ENCODE measurements at places on chromosomes 3 and 15. TPM values are rescaled to one million over a fixed set of nuclear protein-coding genes. Genes with fewer than 3 reads are reported as not detected.

DNA sequence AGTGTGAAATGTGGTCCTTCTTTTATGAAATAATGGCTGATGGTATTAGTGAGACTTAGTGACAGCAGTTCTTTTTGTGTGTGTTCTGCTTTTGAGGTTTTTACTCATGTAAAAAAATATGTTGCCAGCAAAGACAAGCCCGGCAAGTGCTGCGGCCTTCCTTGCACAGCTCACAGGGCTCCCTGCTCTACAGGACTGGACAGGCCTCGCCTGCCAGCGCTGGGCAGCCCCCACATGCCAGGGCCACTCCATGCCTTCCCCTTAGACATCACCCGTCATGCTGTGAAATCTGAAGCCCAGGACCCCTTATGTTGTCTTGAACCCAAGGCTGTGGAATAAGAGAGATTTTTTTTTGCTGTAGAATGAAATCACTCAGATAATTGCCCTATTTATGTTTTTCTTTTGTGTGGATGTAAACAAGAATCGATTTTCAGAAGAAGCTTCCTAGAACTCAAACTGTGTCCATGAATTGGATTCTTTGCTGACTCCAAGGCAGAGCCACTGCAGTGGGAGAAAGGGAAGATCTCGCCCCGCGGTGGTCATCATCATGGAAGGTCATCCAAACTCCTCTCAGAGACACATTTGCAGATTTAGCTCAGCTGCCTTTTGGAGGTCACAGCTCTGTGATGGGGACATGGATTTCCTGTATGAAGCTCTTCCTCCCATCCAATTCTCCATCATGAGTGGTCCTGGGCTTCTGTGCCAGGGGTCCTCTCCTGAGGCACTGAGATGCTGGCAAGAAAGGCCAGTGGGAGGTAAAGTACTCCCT, 150.8 kb downstream of the ATP10A start:
- H3K27me3 ChIP-seq = no peaks in the 10 kb centered on the region
- H3K4me3 ChIP-seq = no peak overlapping the region
- H3K36me3 ChIP-seq = no peaks in the 10 kb centered on the region
- no peaks in the 10 kb centered on the region for H3K4me1 ChIP-seq
- DNase-seq = no peak
- H3K27ac ChIP-seq = no peak overlapping the region

DNA sequence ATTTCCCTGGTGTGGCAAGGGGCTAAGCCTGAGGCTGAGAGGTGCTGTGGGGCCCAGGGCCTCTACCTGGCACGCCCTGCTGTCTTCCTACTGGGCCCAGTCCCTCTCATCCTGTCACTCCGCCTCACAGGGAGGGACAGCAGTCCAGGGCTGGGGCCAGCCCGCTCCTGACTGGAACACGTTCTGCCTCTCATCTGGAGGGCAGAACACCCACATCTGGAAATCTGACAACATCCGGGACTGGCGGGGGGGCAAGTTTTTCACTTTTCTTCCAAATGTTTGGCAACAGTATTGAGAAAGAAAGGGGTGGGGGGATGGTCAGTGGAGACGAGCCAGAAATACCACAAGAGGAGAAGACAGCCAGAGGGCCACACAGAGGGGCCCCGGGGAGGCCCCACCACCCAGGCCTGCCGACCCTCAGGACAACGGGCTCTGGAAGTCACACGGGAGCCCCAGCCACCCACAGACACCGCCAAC, 1.8 kb upstream of the MYL3 start:
- no peak overlapping the region for H3K4me3 ChIP-seq
- peaks cover 24% of the 10 kb centered on the region for H3K4me1 ChIP-seq
- no peaks in the 10 kb centered on the region for H3K36me3 ChIP-seq

GRCh38 chr3:183244981-183245476, 8.0 kb upstream of the B3GNT5 start:
- no peaks in the 10 kb centered on the region for H3K4me1 ChIP-seq
- no peaks in the 10 kb centered on the region for H3K36me3 ChIP-seq
- H3K4me3 ChIP-seq = no peak overlapping the region
- H3K27ac ChIP-seq = no peak overlapping the region

KNL1 gene
- total RNA-seq = not detected

GAP43 gene
- total RNA-seq = 0.56 TPM

GRCh38 chr3:132549890-132550578, 47.0 kb upstream of the ACKR4 start:
- no peaks in the 10 kb centered on the region for H3K36me3 ChIP-seq
- no peaks in the 10 kb centered on the region for H3K27me3 ChIP-seq
- no peaks in the 10 kb centered on the region for H3K4me1 ChIP-seq
- no peak overlapping the region for H3K4me3 ChIP-seq
- no peak for DNase-seq
- H3K27ac ChIP-seq = no peak overlapping the region

DNA sequence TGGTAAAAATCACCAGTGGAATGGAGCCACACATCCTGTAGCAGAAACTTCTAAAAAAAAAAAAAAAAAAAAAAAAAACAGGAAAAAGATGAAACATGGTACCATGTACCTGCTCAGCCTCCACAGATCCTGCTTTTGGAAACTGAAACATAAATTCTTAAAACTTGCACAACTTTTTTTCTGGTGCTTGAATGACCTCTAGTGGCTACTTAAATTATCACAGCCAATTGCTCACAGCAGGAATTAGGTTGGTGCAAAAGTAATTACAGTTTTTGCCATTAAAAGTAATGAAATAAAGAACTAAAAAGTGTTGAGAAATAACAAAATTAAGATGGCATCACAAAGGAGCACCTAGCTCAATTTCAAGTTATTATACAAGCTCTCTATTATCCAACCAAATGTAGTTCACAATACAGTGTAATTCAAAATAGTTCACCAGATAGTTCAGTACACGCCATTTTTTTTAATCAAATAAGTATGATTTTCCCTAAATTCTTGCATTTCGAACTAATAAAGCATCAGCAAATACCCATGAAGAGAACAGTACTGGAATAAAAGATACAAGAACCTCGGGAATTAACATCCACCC, 80.6 kb downstream of the ULK4 start:
- H3K27ac ChIP-seq = no peak overlapping the region
- H3K27me3 ChIP-seq = no peaks in the 10 kb centered on the region
- no peaks in the 10 kb centered on the region for H3K36me3 ChIP-seq
- H3K4me1 ChIP-seq = no peaks in the 10 kb centered on the region
- no peak overlapping the region for H3K4me3 ChIP-seq
- no peak for DNase-seq

CP gene
- total RNA-seq = 2.2 TPM

DNA sequence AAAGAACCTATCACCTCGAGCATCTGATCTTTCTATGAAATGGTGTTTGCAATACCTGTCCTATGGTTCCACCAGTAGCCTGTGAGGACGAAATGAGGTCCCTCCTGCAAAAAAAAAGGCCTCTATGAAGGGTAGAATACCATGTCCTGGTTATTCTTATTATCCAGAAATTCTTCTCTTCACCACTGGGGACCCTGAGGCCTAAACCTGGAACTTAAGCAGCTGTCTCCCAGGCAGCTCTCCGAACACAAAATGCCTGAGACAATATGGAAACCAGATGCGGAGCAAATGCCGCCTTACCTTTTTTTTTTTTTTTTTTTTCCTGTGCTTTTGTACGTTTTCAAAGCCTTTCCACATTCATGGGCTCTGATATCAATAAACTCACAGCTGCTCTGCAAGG, 62.1 kb upstream of the WNT5A start:
- no peak overlapping the region for H3K4me3 ChIP-seq
- no peak overlapping the region for H3K27ac ChIP-seq

TBL1XR1 gene
- 97.4 TPM for total RNA-seq

MESP2 gene
- not detected for total RNA-seq

GRCh38 chr15:44647036-44647435, 16.4 kb downstream of the SPG11 start:
- no peak overlapping the region for H3K4me3 ChIP-seq
- no peaks in the 10 kb centered on the region for H3K4me1 ChIP-seq
- peaks cover 92% of the 10 kb centered on the region for H3K36me3 ChIP-seq

NR2E3 gene
- not detected for total RNA-seq

- no peaks in the 10 kb centered on the region for H3K36me3 ChIP-seq
- no peak overlapping the region for H3K4me3 ChIP-seq
- no peaks in the 10 kb centered on the region for H3K27me3 ChIP-seq
These were observed 354.1 kb downstream of the GABRG3 start for GRCh38 chr15:27324886-27325615.

ZBED2 gene
- total RNA-seq = not detected

KY gene
- 6.7 TPM for total RNA-seq

PRR20G gene
- not detected for total RNA-seq

DNA sequence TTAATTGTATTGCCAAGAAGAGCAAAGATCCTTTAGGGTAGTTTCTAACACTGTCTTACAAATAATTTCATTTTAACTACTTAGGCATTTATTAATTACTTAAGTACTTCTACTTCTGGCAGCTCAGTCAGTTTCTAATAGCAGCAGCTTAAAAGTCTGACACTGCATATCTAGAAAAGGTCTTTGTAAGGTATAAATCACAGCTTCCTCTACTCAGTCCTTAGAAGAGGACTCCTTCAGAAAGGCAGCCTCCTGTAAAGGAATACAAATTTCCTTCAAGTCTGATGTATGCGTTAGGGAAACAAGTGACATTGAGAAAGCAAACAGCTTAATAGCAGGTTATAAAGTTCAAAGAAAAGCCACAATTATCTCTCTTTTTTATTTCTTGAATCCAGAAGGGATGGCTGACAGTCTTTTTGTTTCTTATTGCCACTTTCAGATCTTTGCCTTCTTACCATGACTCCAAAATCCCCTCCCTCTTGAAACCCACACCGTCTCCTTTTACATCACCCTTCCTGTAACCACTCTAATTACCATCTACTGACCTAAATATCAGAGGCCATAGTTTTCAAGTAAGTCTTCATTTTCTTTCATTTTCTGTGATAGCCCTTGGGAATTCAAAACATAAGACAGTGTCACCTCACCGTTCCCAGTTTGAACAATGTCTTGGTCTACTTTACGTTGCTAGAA, 109.5 kb downstream of the CGGBP1 start:
- DNase-seq = no peak
- H3K27me3 ChIP-seq = no peaks in the 10 kb centered on the region
- no peaks in the 10 kb centered on the region for H3K36me3 ChIP-seq
- H3K4me1 ChIP-seq = no peaks in the 10 kb centered on the region
- H3K27ac ChIP-seq = no peak overlapping the region

GABRG3 gene
- not detected for total RNA-seq

GOLGA6L7 gene
- total RNA-seq = not detected

MESD gene
- total RNA-seq = 9.4 TPM

DNA sequence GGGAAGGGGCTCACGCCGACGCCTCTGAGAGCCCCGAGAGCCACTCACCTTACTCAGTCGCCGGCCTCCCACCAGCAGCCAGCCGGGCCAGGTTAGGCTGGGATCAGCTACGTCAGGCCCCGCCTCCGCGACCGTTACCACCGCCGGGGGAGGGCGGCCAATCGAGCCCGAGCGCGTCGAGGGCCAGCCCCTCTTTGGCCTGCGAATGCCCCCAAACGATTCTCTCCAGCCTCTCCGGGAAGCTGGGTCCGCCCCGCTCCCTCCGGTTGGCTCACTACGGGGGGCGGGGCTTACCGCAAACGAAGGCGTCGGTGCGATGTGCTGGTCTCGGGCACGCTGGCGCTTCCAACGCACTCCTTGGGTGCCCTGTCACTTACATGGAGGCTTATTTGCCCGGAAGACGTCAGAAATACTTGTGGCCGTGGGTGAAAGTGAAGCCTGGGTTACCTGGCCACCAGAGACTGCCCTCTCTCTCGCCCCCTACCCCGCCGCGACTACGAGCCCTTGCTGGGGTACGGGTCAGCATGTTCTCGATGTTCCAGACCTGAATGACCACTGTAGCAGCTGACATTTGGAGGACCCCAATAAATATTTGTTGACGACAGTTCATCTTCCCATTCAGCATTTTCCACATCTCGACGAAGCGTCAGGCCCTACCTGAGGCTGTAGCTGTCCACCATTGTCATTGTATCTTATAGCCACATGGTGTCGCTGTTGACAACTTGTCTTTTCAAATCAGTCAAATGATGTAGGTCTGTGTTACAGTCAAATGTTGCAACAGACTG, at the start of gene CEP70:
Gene CEP70, minus strand, starts transcription at position 111 of the 785 bp plus-strand sequence. CDS start 21,333 bp downstream, outside the sequence.
- peak; percentile 96 for DNase-seq
- peak within 1 kb of the TSS; percentile 94 for H3K27ac ChIP-seq
- H3K4me3 ChIP-seq = peak within 1 kb of the TSS; percentile 86
- H3K4me1 ChIP-seq = no peaks in the 10 kb centered on the region
- H3K36me3 ChIP-seq = peaks cover 9% of the 10 kb centered on the region
- H3K27me3 ChIP-seq = no peaks in the 10 kb centered on the region

- H3K36me3 ChIP-seq = no peaks in the 10 kb centered on the region
- no peak overlapping the region for H3K27ac ChIP-seq
- no peak for DNase-seq
- no peaks in the 10 kb centered on the region for H3K4me1 ChIP-seq
- no peaks in the 10 kb centered on the region for H3K27me3 ChIP-seq
These were observed 642.3 kb upstream of the ADAMTS9 start for GRCh38 chr3:65330072-65330471.

DNA sequence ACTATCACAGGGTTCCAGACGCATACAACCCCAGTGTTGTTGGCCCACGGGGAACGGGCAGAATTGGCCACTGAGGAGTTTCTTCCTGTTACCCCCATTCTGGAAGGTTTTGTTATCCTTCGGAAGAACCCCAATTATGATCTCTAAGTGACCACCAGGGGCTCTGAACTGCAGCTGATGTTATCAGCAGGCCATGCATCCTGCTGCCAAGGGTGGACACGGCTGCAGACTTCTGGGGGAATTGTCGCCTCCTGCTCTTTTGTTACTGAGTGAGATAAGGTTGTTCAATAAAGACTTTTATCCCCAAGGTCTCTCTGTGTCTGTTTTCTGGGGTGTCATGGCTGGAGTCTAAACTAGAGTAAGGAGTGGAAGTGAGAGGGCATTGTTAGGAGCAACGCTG, 5.7 kb upstream of the EIF4G1 start:
- H3K4me1 ChIP-seq = no peaks in the 10 kb centered on the region
- H3K27me3 ChIP-seq = no peaks in the 10 kb centered on the region
- no peak for DNase-seq
- no peak overlapping the region for H3K27ac ChIP-seq
- peaks cover 20% of the 10 kb centered on the region for H3K36me3 ChIP-seq

GRCh38 chr15:44222478-44222877, 27.4 kb upstream of the FRMD5 start:
- H3K4me3 ChIP-seq = no peak overlapping the region
- H3K36me3 ChIP-seq = no peaks in the 10 kb centered on the region
- H3K4me1 ChIP-seq = no peaks in the 10 kb centered on the region
- no peaks in the 10 kb centered on the region for H3K27me3 ChIP-seq

DNA sequence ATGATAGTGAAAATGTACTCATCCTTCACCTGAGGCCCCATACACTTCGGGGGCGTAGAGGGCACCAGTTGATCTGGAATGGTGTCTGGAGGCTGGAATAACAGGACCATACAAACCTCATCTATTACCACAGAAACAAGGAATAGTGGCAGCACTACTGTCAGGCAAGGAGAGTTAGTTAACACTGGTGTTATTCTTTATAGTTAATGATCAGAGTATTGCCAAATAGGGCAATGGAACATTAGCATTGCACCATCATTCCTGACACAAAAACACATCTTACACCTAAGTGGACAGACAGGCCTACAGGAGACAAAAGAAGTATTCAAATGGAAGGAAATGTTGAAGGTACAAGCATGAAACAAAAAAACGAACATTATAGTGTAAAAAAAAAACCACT, 137.0 kb upstream of the UBP1 start:
- H3K4me3 ChIP-seq = no peak overlapping the region
- DNase-seq = no peak
- peaks cover 91% of the 10 kb centered on the region for H3K36me3 ChIP-seq

ANKRD34C gene
- not detected for total RNA-seq

GRCh38 chr3:134496471-134497071, 10.7 kb downstream of the CEP63 start:
- no peaks in the 10 kb centered on the region for H3K27me3 ChIP-seq
- H3K27ac ChIP-seq = no peak overlapping the region
- no peak for DNase-seq
- peaks cover 2% of the 10 kb centered on the region for H3K36me3 ChIP-seq
- H3K4me1 ChIP-seq = peaks cover 14% of the 10 kb centered on the region
- no peak overlapping the region for H3K4me3 ChIP-seq

All from psoas muscle (tissue), 8 donors.